Endodermal cell (in vitro differentiated cells): ENCODE measurements at places on chromosomes 7 and 10.
A peak's percentile ranks its signal among the peaks of the same experiment; 100 is the strongest.

GRCh38 chr7:26305869-26306665 is 14.4 kb downstream of the SNX10 start:
- no peak for DNase-seq

DNA sequence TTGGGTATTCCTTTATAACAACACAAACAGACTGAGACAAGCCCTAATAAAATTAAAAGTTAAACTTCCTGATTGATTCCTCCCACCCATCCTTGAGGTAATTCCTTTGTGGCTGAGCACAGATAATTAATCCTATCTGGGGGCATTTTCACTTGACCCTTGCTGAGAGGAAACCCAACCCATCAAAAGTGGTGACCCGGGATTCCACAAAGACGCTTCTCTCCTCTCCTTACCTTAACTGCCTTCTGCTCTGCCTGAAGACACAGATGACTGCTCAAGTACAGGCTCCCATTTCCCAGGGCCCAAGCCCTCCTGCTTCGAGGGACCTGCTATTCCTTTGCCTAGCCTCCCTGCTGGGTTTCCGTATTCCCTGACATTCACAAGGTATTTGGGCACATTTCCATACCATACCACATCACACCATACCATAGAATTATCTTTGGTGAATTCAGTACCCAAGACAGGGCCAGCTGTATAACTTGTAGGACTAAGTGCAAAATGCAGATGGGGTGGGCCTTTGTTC is 9.8 kb upstream of the MAPK8 start:
- peak; percentile 68 for DNase-seq

GRCh38 chr7:92433019-92433418 is 14.3 kb upstream of the GATAD1 start:
- DNase-seq, result no peak

GRCh38 chr7:117639966-117640365 is 160.1 kb downstream of the CFTR start:
- DNase-seq, result no peak

- no peak for DNase-seq
Measured at GRCh38 chr7:92177362-92177761, 1.6 kb downstream of the LRRD1 start.

GRCh38 chr10:32142646-32143045 is 86.4 kb upstream of the KIF5B start:
- no peak for DNase-seq

DNA sequence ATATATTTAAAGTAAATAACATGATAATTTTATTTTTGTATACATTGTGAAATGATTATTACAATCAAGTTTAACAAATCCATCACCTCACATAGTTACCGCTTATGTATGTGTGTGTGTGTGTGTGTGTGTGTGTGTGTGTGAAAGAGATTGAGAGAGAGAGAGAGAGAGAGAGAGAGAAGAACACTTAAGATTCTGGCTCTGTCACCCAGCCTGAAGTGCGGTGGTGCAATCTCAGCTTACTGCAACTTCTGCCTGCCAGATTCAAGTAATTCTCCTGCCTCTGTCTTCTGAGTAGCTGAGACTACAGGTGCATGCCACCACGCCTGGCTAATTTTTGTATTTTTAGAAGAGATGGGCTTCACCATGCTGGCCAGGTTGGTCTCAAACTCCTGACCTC is 17.8 kb downstream of the LYZL1 start:
- DNase-seq, result no peak

GRCh38 chr7:70789481-70790214 is 342.3 kb upstream of the GALNT17 start:
- peak; percentile 30 for DNase-seq

DNA sequence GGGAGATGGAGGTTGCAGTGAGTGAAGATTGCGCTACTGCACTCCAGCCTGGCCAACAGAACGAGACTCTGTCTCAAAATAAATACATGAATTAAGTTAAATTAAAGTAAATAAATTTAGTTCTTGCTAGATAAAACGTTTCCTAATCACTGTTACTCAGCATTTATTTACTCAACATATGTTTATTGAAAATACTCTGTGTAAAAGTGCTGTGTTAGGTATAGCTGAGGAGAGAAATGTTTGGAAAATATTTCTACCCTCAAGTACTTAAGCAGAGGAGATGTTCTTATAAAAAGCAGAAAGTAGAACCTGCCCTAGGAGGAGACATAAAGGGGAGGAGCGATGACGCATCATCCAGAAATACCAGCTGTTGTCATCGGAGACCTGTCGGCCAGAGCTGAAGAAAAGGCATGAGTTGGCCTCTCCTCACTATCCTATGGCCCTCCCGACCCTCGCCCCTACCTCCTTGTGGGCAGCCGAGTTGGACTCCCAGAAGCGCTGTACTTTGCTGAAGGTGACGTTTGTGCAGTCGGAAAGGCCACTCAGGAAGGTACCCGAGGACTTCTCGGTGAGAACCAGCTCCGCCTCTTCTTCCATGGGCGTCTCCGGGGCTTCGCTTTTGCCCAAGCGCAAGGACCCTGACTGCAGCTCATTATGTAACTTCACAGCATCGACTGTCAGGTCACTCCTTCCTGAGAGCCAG is 1.1 kb downstream of the RRP12 start:
- DNase-seq, result peak; percentile 73

DNA sequence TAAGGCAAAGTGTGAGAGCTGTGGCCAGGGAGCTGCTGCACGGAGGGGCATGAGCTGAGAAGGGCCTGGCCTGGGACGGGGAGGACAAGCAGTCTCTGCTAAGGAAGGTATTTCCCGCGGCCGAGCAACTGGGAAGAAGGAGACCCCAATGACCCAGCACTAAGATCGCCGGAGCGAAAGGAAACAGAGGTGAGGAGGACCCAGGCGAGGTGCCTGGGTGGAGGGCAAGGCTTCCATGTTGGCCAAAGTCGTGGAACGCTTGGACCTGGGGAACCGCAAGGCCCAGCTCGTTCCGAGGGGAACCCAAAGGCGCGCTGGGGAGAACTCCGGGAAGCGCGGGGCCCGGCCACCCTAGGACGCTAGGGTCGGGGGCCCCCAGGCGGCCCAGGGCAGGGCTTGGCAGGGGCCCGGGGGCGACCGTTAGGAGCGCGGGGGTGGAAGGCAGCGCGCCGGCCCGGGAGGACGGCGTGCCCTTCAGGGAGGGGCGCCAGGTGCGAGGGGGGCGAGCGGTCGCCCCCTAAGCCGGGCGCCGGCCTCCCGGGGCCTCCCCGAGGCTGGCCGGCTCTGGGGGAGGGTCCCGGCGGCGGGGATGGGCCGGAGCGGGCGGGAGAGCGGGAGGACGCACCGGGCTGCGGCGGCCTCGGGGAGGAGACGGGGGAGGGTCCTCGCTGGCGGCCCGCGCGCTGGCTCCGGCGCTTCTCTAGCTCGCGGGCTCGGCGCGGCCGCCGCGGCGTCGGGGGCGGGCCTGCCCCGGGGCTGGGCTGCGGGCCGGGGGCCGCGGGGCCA is 545 bp downstream of the GIGYF1 start:
- DNase-seq, result peak; percentile 59

GRCh38 chr7:81449105-81449504 is 320.7 kb downstream of the HGF start:
- no peak for DNase-seq

DNA sequence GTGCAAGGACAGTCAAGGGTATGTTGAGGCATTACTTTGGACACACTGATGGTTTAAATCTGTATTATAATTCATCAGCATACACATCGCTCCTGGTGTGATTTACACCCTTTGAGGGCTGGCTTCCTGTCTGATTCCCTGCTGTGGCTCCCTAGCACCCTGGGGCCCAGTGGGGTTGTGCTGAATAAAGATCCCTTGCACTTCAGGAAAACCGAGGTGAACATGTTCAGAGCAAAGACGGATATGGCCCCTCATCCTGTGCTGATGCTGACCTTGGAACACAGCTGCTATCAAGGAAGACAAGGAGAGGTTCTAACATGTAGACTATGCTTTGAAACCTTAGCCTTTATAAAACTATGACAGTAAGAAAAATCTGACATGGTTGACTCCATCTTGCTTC is 84.6 kb upstream of the UNC5B start:
- DNase-seq, result no peak

DNA sequence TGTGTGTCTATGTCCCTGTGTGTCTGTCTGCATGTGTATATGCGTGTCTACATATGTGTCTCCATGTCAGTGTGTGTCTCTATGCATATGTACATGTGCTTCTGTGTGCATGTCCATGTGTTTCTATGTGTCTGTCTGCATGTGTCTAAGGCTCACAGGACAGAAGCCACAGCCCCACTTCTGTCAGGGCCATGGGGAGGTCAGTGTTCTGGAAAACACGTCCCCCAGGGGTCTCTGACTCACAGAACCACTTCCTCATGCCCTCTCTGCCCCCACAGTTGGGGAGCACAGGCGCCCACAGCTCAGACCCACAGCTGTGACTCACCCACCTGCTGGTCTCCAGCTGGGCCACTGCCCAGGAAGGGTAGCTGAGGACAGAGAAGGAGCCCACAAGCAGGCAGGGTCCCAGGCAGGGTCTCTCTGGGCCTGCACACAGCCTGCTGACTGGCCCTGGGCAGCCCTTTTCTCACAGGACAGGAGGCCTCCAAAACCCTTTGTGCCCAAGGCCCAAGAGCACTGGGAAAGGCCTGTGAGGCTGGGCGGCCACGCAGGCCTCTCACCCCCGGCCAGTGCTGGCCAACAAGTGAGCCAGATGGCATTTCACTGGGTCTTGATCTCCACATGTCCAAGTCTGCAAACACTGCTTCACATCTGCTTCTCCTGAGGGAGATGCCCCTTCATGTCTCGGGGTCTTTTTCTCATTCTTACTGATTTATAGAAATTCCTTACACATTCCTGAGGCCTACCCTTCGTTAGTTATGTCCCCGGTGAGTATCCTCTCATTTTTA is 102.9 kb upstream of the FAM20C start:
- DNase-seq, result peak; percentile 47

DNA sequence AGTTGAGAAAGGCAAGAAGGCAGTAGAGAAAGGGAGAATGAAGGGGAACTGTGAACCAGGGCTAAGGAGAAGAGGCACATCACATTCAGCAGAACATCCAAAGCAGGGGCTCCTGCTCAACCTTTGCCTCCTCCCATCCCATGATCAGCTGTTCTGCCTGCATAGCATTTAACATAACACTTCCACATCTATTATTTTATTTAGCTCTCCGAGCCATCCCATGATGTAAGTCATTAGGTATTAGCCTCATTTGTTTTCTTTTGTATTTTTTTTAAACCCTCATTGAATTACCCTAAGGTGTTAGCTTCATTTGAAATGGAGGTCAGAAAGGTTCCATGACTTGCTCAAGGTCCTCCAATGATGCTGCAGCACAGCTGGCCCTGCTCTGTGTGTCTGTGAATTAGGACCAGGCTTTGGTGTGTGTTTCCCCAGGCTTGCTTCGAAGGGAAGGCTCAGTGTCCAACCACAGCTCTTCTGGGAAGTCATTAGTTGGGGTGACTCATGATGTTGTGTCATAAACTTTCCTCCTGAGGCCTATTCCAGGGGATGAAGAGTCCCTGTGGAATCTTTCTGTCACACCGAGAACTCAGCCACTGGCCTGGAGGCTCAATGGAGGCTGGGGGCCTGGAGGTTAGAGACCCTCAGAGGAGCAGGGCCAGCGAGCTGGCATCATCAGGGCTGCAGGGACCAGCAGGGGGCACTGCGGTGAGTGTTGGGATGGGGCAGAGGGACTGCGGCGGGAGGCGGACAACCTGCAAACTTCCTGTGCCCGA is 16.5 kb downstream of the NPFFR1 start:
- DNase-seq, result peak; percentile 86

GRCh38 chr10:88851706-88852105 is at the start of gene ANKRD22:
Gene ANKRD22, minus strand, starts transcription at chr10:88851844. Its CDS starts 237 bp downstream, at chr10:88851607.
- peak; percentile 67 for DNase-seq

- DNase-seq, result peak; percentile 85
Measured at GRCh38 chr7:20330928-20331909, 519 bp downstream of the ITGB8 start.

GRCh38 chr10:131269776-131270460 is 41.6 kb downstream of the TCERG1L start:
- peak; percentile 45 for DNase-seq

DNA sequence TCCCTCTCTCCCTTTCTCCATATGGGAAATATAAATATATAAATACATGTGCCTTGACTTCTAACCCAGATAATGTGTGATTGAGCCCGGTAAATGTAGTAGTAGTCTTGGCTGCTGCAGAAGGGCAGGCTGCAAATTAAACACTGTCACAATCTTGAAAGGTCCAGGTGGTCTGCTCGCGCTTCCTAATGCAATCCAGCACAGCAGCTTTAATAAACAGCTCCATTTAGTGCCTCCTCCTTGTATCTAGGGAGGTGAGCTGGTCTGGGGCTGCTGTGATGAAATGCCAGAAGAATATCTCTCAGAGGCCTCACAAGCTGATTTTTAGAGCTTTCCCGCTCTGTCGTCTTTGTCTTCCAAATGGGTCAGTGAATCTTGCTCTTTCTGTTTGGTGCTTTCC is 782 bp downstream of the POU6F2 start:
- peak; percentile 49 for DNase-seq

DNA sequence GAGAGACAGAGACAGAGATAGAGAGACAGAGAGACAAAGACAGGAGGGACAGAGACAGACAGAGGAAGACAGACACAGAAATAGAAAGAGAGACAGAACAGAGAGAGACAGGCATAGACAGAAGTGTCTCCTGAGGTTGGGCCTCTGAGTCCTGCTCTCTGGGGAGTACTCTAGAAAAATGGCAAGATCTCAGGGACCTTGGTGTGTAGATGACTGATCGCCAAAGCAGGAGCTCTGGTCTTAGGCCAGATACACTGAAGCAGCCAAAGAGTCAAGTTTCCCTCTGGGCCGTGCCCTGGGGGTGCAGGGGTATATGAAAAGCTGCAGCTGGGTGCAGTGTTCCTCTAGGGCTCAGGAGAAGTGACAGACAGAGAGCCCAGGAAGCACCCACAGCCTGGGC is 176.6 kb upstream of the TNS3 start:
- DNase-seq, result no peak

DNA sequence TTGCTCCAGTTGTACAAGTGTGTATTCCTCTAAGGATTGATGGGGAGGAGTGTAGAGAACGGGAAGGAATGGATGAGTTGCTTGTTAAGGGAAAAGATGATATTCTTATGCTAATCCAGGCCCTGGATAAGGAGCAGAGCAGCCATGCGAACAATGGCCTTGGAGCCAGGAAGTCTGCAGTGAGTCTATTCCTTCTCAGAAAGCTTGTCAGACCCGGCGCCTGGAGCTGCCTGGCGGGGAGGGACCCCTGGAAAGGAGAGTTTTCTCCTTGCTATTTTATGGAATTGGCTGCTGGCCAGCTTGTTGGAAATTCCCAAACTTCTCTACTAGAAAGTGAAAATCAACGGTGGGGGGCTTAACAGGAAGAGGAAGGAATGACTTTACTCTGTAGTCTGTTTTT is 89.1 kb downstream of the MMRN2 start:
- DNase-seq, result peak; percentile 94

GRCh38 chr10:68315582-68315981 is 16.3 kb upstream of the HNRNPH3 start:
- no peak for DNase-seq

DNA sequence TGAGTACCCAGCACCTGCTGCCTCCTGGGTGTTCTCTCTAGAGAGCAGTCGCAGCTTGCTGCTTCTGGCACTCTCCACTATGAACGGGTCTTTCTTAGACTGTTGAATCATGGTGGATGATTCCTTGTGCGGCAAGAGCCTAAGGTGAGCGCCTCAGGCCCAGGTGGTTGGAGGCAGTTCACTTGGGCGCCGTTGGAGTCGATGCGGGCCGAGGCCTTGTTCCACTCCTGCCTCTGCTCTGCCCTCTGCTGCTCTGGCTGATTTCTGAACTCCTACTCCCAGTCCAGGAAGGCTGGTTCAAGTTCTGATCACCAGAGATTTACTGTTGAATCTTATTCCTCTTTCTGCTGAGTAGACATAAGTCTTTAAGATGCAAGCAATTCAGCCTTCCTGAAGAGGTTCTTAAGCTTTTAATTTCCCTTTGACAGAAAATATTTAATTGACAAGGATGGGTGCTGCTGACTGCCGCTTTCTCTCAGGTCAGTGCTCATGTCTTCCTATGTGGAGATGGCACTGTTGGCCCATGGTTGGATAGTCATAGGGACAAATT is 10.4 kb downstream of the YKT6 start:
- no peak for DNase-seq
